ENCODE measurements at places on chromosomes 6 and 20.
A peak's percentile ranks its signal among the peaks of the same experiment; 100 is the strongest.

- no peak for DNase-seq
These were observed 20.5 kb upstream of the TMEM181 start for GRCh38 chr6:158539413-158539812.

DNA sequence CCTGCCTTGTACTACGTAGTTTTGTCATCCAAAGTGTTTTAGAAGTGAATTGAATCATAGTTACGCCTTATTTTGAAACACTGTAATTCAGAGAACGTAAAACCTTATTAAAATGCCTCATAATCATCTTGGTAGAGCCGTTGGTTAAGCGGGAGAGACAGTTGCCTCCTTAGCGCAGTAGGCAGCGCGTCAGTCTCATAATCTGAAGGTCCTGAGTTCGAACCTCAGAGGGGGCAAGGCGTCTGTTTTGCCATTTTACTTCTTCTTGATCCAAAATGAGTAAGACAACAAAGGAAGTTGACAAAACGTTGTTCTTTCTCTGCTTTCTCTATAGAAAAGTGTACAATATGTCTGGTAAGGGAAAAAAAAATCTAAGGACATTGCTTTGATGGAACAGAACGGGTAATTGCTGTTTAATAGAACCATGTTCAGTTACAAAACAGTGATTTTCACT, 20.7 kb upstream of the TRIM27 start:
- peak; percentile 70 for DNase-seq

- DNase-seq, result no peak
These were observed 169.1 kb upstream of the SHLD1 start for GRCh38 chr20:5580940-5581708.

DNA sequence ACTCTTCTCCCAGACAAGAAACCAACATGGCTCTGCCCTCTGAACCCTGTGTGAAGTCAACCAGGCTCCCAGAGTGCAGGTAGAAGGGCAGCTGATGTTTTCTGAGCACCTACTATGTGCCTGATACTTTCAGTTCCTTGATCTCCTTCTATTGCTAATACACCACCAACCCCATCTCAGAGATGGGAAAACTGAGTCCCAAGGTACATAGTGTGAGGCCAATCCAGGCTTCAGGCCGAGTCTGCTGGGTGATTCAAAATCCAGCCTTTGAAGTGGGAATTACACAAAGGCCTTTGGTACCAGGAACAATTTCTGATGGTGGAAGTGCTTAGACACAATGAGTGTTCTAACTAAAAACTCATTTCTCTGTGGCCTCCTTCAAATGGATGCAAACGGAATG, 96.3 kb downstream of the NFATC2 start:
- no peak for DNase-seq

- no peak for DNase-seq
These were observed 272.6 kb downstream of the TMEM242 start for GRCh38 chr6:157050537-157051265.

- no peak for DNase-seq
These were observed 86.9 kb downstream of the COL21A1 start for GRCh38 chr6:56160489-56160888.

GRCh38 chr6:15077961-15078360, 167.9 kb upstream of the JARID2 start:
- DNase-seq, result no peak

DNA sequence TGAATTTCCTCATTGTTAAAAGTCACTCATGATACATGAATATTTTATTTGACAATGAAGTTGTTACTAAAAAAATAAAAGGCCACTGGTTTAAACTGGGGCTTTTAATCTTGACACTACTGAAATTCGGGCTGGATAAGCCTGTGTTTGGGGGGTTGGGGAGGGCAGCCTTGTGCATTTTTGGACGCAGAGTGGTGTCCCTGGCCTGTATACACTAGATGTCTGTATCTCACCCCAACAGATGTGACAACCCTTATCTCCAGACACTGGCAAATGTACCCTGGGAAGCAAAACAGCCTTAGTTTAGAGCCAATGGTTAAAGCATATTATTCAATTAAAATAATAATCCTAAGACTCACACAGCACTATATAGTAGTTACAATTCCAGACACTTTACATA, 24.8 kb downstream of the MAN1A1 start:
- DNase-seq, result no peak

GRCh38 chr6:127475135-127475822, 16.1 kb upstream of the KIAA0408 start:
- DNase-seq, result no peak

- DNase-seq, result no peak
These were observed 570.0 kb downstream of the TBC1D32 start for GRCh38 chr6:120764312-120764711.

DNA sequence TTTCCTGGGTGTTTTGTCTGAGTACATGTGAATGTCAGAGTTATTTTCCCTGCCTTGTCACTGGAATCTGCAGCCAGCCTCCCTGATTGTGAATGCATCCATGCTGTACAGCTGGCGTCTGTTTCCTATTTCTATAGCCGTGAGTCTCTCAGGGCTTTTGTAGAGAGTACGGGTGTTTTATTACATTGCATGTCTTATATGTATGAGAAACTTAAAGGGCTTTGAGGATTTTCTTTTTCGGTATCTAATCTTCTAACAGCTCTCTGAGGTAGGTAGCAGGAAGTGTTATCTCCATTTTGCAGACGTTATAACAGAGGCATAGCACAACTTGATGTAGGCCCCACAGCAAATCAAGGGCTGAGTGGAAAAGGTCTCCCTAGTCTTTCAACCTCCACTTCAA, 272.9 kb downstream of the PRL start:
- no peak for DNase-seq

GRCh38 chr20:60263725-60264709, 305.8 kb downstream of the CDH26 start:
- DNase-seq, result no peak

- DNase-seq, result no peak
These were observed 275.6 kb downstream of the TFAP2B start for GRCh38 chr6:51094271-51094670.

GRCh38 chr20:63873477-63873971, 8.5 kb downstream of the TPD52L2 start:
- DNase-seq, result no peak

GRCh38 chr20:44133424-44133823, 53.6 kb downstream of the JPH2 start:
- DNase-seq, result no peak
